ENCODE measurements at places on chromosomes 13 and 19.

DNA sequence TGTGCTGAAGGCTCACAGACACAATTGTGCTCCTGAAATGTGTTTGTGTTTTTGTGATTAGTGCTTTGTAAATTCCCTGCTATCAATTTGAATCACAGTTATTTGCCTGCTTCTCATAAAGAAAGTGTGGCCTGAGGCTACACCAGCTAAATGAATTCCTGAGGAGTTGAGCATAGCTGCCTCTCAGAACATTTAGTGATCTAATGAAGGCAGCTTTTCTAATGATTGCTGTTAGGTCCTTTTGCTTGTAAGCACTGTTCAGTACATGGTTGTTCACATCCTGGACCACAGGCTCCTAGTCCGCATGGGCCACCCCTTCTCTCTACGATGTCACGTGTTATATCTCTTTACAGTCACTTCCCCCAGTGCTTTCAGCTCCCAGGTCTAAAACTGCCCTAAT is 238.2 kb downstream of the B3GLCT start:
- no peak for DNase-seq

GRCh38 chr19:14979476-14980255 is at the start of gene SLC1A6:
TSS of gene SLC1A6 (minus strand) at chr19:14979864. CDS start at chr19:14972910, 6,954 bp downstream.
- no peak for DNase-seq

DNA sequence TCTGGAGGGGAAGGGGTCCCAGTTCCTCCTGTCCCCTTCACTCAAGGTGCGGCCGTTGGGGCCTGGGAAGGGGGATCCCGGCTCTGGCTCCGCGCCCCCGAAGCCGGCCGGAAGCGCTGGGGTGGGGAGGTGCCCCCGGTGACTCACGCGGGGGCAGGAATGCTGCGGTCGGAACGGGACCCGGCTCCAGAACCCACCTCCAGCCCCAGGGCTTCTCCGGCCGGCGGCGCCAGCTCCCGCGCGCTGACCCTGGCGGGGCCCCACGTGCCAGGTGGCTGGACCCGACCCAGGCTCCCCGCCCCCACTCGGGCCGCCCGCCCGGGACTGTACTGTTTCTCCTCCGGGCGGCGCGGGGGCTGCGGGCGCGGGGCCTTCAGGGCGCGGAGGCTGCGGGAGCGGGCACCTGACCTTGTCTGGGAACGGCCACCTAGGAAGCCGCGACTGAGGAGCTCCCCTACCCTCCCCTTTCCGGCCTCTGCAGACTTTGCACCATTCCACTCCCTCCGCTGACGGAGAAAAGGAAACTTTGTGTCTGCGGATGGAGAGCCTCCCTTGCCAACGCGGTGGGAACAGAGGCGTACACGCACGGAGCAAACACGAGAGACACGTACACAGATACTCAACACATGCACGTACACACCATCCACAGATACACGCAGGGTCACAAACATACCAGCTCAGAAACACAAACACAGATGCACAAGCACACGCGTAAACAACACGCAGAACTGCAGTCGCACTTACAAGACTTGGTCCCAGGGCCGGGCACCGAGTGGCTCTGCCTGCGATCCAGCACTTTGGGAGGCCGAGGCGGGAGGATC is 7.2 kb downstream of the AXL start:
- DNase-seq, result no peak

GRCh38 chr13:55534306-55534705 is 1606.4 kb upstream of the PRR20A start:
- DNase-seq, result no peak

DNA sequence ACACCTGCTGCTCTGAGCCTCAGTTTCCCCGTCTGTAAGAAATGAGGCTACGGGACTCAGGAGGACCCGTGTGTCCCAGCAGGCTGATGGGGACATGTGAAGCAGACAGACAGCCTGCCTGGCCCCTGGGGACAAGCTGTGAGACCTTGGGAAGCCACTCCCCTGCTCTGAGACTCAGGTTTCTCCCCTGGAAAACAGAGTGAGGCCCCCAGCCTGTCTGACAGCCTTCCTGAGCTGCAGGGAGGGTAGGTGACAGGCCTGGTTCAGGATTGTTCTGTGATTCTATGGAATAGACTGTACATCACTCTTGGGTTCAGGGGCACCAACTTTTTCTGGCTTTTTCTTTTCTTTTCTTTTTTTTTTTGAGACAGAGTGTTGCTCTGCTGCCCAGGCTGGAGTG is 2.9 kb upstream of the NTF4 start:
- no peak for DNase-seq
